ENCODE measurements at places on chromosomes 2 and 18. TPM values are rescaled to one million over a fixed set of nuclear protein-coding genes. Genes with fewer than 3 reads are reported as not detected.

Gene DLX2
- total RNA-seq = not detected

Gene UGT1A8
- not detected for total RNA-seq

DNA sequence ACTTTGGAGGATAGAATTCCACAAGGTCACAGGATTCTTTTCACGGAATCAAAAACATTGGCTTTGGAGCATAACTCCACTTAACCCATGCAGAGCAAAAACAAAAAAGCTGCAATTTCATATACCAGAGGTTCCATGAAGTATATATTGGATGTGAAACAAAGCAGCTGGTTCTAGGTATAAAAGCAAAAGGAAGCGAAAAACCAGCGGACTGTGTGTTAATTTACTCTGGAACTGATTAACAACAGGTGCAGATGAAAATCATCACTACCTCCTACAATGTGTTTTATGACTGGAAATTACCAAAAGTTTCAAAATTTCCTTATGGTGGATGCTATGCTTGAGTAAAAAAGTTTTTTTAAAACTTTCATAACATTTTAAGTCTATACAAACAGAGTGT is 54.4 kb upstream of the LINC00305 start:
- no peak for ATAC-seq

Gene PAX8
- total RNA-seq = 2.5 TPM

DNA sequence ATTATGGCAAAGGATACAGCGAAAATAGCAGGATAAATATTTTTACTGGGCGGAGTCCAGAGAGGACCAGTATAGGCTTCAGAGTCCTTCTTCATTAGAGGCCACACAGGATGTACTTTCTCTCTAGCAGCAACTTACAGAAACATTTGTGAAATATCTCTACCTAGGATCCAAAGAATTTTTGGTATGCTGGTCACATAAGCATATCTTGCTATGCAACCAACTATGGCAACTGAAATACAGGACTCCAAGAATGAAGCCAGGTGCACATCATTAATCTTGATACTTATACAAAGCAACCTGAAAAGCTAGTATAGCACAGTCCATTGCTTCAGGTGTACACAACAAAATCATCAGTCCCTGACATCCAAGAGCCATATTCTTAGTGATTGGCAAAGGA is 59.1 kb upstream of the NABP1 start:
- no peak for ATAC-seq

All from gastroesophageal sphincter (tissue), 4 donors.